ENCODE measurements at places on chromosomes 3 and 15. TPM values are rescaled to one million over a fixed set of nuclear protein-coding genes. Genes with fewer than 3 reads are reported as not detected.

Gene NGLY1
- total RNA-seq, result 15.1 TPM

Gene KBTBD13
- not detected for total RNA-seq

Gene SH2D7
- not detected for total RNA-seq

Gene LTF
- not detected for total RNA-seq

Gene DISP2
- total RNA-seq, result 0.38 TPM

Gene NEIL1
- 3.1 TPM for total RNA-seq

Gene P3H2
- 67.0 TPM for total RNA-seq

Gene HCN4
- total RNA-seq, result under 0.01 TPM

Gene C2CD4A
- 0.25 TPM for total RNA-seq

Gene VGLL3
- 15.6 TPM for total RNA-seq

Gene NPRL2
- total RNA-seq, result 25.4 TPM

Measured in mesangial cell (primary cell).